ENCODE measurements at places on chromosomes 12 and 14.

GRCh38 chr14:91177073-91178034, 63.5 kb downstream of the DGLUCY start:
- DNase-seq = no peak

GRCh38 chr12:80262771-80263170, 163.4 kb downstream of the OTOGL start:
- DNase-seq = no peak

- DNase-seq = no peak
Measured at GRCh38 chr12:18492372-18493025, 231.2 kb downstream of the PIK3C2G start.

DNA sequence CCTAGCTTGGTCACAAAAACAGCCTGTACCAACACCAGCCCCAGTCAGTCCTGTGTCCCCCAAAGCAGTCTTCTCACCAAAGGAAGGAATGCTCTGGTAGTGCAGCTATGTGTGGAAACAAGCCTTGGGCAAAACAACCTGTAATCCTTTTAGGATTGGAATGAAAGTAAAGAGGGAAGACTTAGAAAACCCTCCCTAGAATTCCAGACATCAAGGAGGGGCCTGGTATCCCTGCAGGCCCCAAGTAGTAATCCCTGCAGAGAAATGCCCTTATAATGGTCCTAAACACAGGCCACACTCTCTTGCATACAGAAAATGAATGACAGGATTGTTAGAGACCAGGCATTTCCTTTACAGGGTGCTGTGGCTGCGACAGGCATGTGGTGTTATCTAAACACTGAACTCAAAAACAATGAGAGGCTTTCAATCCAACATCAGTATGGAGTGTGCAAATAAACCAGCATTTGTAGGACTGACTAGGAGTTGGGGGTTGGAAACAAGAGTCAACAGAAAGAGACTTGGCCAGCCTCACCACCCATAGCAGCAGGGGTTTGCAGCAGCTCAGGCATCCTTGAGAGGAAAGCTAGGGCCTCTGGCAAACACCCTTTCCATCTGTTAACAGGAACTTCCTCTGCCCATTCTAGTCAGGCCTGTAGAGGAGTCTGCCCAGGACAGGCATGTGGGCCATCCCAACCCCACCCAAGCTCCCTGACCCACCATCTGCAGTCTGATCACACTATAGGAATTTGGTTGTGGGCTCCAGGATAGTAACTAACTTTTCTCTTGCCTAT, 59.1 kb downstream of the DCAF5 start:
- DNase-seq = peak; percentile 13

GRCh38 chr12:121791671-121792551, 1.6 kb downstream of the RHOF start:
- no peak for DNase-seq

GRCh38 chr14:105324080-105324778, 9.7 kb downstream of the PACS2 start:
- DNase-seq = peak; percentile 36

GRCh38 chr12:79317179-79317847, 373.5 kb downstream of the PAWR start:
- no peak for DNase-seq

DNA sequence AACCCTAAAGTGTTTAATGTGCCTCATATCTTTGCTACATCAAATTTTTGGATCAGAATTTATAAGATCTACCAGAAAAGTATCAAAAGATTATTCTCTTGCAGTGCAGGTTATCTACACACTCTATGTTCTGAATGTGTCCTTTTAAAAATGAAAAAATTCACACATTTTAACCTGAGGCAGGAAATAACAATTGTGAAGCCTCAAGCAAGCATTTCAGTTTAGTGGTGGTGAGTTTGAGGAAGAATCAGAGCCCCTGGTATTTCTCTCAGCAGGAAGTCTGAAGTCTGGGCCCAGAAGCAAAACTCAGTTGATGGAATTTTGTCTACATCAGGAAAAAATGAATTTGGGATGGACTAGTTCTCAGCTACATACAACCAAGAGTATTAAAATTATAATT, 137.0 kb upstream of the PZP start:
- no peak for DNase-seq

DNA sequence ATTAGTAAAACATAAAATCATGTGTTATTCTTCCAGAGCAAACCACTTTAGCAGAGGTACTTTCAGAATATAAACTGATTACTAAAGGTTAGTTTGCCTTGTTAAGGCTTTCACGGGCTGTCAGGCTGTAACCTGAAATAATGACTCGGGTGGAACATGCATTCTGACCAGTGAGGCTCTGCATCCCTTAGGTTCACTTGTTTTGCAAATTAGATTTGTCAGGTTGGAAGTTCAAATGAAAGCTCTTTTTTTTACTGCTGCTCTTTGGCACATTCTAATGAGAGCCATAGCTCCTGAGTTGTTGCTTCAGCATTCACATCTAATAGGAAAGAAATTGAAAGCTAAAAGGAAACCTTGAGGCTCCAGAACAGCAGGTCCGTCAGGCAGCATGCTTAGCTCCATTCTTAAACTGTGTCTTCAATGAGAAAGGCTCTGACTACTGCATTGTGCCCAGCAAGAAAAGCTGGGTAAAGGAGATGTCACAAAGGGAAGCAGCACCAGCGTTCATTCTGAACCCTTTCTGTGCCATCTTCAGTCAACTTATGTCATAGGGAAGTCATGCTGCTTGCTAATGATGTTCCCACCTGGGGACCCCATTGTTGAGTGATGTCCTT, 445.5 kb upstream of the FBXO33 start:
- no peak for DNase-seq

GRCh38 chr12:3897371-3897971, 24.3 kb upstream of the PARP11 start:
- DNase-seq = no peak

DNA sequence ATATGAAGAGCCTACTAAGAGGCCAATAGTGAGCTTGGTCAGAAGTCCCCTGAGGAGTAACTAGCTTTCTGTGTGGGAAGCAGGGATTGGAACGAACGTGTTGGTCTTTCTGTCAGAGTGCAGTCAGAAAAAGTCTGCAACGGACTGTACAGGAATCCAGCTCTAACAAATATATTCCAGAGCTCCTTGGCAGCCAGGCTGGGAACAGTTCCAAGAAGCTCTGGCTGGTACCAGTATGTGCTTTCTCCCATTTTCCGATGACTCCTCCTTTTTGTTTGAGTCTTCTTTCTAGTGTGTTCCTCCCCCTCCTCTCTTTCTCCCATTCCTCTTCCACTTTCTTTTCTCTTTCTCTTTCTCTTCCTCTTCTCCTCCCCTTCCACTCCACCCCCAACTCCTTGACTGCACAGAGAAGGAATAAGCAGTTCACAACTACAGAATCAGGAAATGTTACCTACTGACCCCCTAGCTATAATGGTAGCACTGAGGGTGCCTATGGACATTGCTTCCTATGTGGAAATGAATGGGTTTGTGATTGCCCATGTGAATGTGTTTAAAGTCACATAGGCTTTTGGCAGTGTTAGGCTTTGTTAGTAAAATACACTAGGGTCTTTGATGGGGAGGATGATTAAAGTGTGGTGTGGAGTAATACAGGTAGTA, 59.9 kb downstream of the TTLL5 start:
- peak; percentile 56 for DNase-seq

- DNase-seq = no peak
Measured at GRCh38 chr12:19451196-19451595, 11.9 kb downstream of the AEBP2 start.

DNA sequence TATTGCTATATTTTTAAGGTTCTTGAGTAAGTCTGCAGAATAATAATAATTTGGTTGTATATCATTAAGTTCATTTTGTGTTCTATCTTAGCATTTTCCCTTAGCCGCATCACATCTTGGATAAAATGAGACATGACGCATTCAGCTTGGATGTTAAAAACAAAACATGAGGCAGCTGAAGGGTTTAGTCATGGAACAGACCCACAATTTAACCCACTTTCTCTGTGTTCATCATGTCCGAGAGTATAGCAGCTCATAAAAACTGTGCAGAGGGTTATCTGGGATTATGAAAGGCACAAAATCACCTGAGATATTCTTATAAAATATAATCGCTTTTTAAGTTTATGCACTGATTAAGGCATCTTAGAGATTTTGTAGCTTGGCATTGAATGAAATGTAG, 219.3 kb downstream of the TRHDE start:
- DNase-seq = no peak
